HL-60 (cell line): ENCODE measurements at places on chromosomes 11 and 22.

DNA sequence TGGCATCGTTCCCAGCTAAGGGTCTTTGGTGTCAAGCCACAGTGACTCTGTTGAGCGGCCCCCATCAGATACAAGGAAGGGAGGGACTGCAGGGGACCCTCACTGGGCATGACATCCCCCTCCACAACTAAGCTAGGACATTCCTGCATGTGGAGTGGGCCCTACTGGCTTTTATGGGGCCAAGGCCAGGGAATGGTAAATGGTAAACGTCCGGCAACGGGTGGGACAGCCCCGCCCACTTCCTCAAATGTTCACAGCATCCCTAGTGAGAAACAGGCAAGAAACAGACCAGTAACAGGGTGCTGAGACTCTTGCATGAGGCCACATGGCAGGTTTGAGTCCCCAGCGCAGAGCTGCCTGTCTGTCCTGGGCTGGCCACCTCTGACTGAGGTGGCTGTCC lies 4.4 kb downstream of the TMPRSS6 start:
- DNase-seq, result no peak

- no peak for DNase-seq
Measured at GRCh38 chr11:12754582-12755234, 80.5 kb downstream of the TEAD1 start.

DNA sequence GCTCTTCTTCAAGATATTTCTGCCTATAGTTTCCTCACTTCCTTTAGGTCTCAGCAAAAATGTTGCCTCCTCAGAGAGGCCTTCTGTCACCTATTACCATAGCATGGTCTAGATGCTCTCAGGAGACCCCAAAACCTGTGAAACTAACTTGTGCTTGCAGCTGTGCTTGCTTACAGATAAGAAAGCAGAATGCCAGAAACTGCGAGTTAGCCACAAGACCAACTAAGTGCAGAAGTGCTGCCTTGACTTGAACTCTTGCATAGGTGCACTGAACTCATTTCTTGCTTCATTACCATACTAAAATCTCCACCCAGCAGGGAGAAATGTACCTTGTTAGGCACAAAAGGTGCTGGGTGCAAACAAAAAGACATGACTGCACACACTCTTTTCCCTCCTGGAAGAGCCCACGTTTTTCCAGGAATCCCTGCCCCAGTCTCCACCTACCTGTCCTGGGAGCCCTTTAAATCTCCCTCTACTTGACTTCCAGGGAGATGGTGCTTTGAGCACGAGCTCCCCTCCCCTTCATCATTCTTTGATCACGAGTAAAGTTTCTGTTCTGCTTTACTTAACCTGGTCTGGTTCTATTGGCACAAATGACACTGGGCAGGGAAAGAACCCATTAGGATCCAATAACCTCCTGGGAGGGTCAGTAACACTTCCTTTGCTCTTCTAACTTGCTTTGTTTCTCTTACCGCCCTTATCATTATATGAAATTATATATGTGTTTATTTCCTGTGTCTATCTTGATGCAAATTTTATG lies 137.7 kb upstream of the DDI1 start:
- DNase-seq, result no peak

- no peak for DNase-seq
Measured at GRCh38 chr22:47445212-47445611, 682.8 kb downstream of the TBC1D22A start.

GRCh38 chr11:66607126-66607834 lies 9.2 kb upstream of the RBM14 start:
- no peak for DNase-seq

DNA sequence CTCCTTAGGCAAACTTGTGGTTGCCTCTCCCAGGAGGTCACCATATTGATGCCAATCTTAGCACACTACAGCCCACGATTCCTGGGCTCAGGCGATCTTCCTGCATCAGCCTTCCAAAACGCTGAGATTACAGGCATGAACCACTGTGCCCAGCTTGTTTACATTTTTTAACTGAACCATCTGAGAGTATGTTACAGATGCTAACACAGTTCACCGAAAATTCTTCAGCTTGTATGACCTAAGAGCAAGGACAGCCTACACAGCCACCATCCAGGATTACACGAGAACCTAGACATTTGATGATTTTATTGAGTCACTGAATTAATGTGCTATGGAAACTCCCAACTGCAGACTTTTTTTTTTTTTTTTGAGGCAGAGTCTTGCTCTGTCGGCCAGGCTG lies 5.8 kb upstream of the LGALS1 start:
- no peak for DNase-seq
